Stomach (tissue), 19 donors: ENCODE measurements at places on chromosomes 6 and 20. TPM values are rescaled to one million over a fixed set of nuclear protein-coding genes. Genes with fewer than 3 reads are reported as not detected.

Gene RFX6
- 1.6 TPM for polyA plus RNA-seq

Gene FAM162B
- 2.5 TPM for polyA plus RNA-seq

Gene ATXN1
- 8.7 TPM for polyA plus RNA-seq

Gene HAO1
- not detected for polyA plus RNA-seq

Gene DNAAF9
- 4.1 TPM for polyA plus RNA-seq

Gene XKR7
- polyA plus RNA-seq: 0.06 TPM

Gene CTCFL
- not detected for polyA plus RNA-seq

Gene ACSS1
- polyA plus RNA-seq: 35.3 TPM

Gene PLEKHG1
- 2.6 TPM for polyA plus RNA-seq

Gene MYB
- 0.56 TPM for polyA plus RNA-seq

Gene CD24
- 453 TPM for polyA plus RNA-seq

Gene RUNX2
- polyA plus RNA-seq: 2.3 TPM

Gene APOM
- 14.2 TPM for polyA plus RNA-seq

Gene SMIM13
- polyA plus RNA-seq: 2.7 TPM

Gene SEMG1
- not detected for polyA plus RNA-seq

Gene C20orf141
- not detected for polyA plus RNA-seq

Gene SIRPD
- polyA plus RNA-seq: not detected

Gene TBX18
- polyA plus RNA-seq: 0.53 TPM

Gene CAGE1
- polyA plus RNA-seq: not detected

Gene PBOV1
- polyA plus RNA-seq: not detected

Gene NUP153
- 7.5 TPM for polyA plus RNA-seq

Gene SYNDIG1
- polyA plus RNA-seq: 0.53 TPM

Gene VWA7
- polyA plus RNA-seq: 1.4 TPM

Gene RIPOR3
- 5.9 TPM for polyA plus RNA-seq

Gene KCNK15
- polyA plus RNA-seq: 0.78 TPM

Gene CDSN
- not detected for polyA plus RNA-seq

Gene FAM184A
- polyA plus RNA-seq: 0.76 TPM

Gene TPX2
- polyA plus RNA-seq: 3.3 TPM

Gene COL9A1
- not detected for polyA plus RNA-seq

Gene FILIP1
- 1.8 TPM for polyA plus RNA-seq

Gene TDP2
- 31.4 TPM for polyA plus RNA-seq

Gene IMPG1
- not detected for polyA plus RNA-seq

Gene CYP39A1
- 4.7 TPM for polyA plus RNA-seq

Gene TRIM15
- 0.13 TPM for polyA plus RNA-seq

Gene APOBEC2
- polyA plus RNA-seq: 36.7 TPM

Gene NCOA5
- 17.7 TPM for polyA plus RNA-seq

Gene PLA2G7
- 1.1 TPM for polyA plus RNA-seq

Gene ZKSCAN8
- polyA plus RNA-seq: 1.8 TPM

Gene THBS2
- polyA plus RNA-seq: 0.31 TPM

Gene SLC22A16
- not detected for polyA plus RNA-seq

Gene OR2H2
- polyA plus RNA-seq: not detected

Gene KCNG1
- 0.19 TPM for polyA plus RNA-seq

Gene PHF3
- 6.8 TPM for polyA plus RNA-seq

Gene MMS22L
- polyA plus RNA-seq: 2.9 TPM

Gene SSTR4
- not detected for polyA plus RNA-seq

Gene CLIC5
- polyA plus RNA-seq: 1.1 TPM

Gene GMPR
- polyA plus RNA-seq: 30.1 TPM

Gene TSPO2
- 0.92 TPM for polyA plus RNA-seq

Gene C20orf144
- polyA plus RNA-seq: not detected

Gene TENT5A
- 4.4 TPM for polyA plus RNA-seq
